Activated CD4-positive, alpha-beta T cell treated with anti-CD3 and anti-CD28 coated beads for 48 hours (primary cell): ENCODE measurements at places on chromosomes 11 and 22.

GRCh38 chr11:63814383-63814736, 1.1 kb downstream of the SPINDOC start:
- DNase-seq, result no peak

DNA sequence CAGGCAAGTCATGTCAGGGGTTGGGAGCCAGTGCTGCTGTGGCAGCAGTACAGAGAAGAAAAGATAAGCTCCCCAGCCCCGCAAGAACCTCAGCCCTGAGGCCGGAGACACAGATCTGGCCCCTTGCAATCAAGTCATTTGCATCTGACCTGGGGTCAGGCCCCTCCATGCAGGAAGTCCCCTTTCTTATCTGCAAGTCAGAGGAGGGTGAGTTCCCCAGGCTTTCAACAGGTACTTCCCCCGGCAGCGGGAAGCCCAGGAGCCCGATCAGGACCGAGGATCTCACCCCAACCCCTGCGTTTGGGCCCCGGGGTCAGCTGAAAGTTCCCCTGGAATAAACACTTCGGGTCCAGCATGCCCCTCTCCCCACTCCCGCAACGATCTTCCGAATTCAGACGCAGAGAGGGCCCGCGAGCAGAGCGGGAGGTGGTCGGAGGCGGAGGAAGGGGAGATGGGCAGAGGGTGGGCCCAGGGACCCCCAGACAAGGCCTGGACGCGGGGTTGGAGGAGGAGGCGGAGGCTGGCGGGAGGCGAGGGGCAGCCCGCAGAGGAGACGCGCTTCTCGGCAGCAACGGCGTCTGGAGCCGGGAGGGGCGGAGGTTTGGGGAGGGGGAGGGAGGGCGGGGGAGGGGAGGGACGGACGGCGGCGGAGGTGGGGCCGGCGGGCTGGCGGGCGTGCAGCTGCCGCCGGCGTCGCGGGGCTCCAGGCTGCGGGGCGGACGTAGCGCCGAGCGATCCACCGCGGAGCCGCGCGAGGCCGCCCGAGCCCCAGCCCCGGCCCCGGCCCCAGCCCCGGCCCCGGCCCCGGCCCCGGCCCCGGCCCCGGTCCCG, at the start of gene TSPAN18:
TSPAN18 (plus strand) TSS at position 680 of the 831 bp plus-strand sequence. CDS start 179,455 bp downstream, outside the sequence.
- DNase-seq, result peak; percentile 26

DNA sequence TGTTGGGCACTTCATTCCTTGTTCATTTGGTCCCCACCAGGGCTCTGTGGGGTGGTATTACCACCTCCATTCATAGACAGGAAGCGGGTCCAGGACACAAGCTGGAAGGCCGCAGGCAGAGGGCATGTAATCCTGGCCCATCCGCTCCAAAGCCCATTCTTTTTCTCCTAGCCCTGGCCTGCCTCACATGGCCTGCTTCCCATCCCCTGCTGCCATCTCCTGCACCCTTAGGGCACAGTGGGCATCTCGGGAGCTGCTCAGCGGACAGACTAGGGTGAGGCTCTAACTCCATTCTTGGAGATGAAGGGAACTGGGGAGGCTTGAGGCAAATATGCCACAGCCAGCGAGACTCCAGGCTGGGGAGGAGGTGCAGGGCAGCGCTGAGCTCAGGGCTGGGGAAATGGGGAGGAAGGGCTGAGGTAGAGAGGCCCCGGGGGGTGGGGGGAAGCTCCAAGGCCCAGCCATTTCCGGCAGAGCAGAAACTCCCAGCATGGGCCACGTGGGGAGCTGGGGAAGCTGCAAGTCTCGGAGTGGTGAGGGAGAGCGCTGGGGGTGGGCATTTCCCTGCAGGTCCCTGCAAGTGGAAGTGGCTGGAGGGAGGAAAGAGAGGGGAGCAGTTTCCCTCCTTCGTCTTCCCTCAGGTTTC, 14.3 kb upstream of the BCL9L start:
- DNase-seq, result peak; percentile 80

DNA sequence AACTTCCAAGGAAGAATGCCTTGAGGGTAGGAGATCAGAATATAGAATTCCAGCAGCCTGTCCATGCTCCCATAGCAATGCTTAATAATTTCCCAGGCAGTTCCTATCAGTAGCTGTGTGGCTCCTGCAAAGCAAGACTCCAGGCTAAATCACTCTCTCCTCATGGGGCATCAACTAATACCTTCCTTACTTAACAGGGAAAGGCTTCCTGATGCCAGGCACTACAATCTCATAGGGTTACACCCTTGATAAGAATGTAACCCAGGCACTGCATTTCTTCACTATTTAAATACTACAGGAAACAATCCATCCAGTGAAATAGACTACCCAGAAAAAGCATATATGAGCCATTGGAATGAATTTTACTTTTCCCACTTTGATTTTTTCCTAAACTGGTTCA, 615.0 kb upstream of the ARHGAP42 start:
- no peak for DNase-seq

GRCh38 chr22:44364751-44365130, 52.0 kb upstream of the SHISAL1 start:
- no peak for DNase-seq

GRCh38 chr11:76240161-76240540, 33.8 kb upstream of the WNT11 start:
- no peak for DNase-seq

- no peak for DNase-seq
Observed at GRCh38 chr11:11983427-11983826, 25.0 kb downstream of the DKK3 start.

- no peak for DNase-seq
Observed at GRCh38 chr22:37167981-37168647, 18.4 kb upstream of the IL2RB start.

DNA sequence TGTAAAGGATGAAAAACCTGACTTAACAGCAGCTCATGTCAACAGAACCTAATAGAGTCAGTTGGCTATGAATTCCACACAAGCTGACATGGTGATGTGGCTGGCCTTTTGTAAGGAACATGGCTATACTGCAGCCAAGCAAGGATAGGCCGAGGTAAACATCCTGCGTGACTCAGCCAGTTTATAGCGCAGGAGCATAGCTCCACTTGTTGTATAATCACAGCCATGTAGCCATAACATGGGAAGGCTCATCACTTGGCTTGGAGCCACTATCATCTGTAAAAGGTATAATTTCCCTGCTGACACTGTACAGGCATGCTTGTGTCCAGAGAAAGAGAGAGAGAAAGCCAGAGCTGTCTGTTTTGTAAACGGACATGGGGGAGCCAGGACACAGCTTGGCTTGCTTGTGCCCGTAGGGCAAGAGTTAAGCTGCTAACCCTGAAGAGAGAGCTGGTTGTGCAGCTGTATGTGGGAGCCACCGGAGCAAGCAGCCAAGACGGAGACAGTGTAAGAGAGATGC, 104.4 kb upstream of the PLET1 start:
- no peak for DNase-seq

DNA sequence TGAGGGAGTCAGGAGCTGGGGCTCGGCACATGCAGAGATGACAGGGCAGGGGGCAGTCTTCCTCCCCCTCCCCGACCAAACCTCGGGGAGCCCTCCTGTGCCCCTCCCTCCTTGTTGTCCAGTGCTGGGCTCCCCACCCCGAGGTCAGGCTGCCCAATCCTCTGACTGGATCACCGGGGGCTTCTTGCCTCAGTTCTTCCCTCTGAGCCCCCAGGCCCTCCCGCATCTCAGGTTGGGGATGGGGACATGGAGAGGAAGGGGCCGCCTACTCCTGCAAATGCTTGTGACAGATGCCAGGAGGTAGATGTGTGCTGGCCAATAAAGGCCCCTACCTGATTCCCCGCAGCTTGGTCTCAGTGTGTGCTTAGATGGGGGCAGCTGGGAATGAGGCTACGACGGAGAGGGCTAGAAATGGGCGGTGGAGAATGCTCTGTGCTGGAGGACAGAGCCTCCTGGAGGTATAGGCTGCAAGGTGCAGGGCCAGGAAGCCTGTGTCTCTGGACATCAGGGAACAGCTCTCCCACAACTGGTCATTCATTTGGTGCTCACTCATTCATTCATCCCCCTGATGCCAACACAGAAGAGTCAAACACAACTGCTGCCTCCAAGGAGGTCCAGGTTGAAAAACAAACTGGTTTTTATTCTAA, 8.4 kb downstream of the RHBDD3 start:
- no peak for DNase-seq

DNA sequence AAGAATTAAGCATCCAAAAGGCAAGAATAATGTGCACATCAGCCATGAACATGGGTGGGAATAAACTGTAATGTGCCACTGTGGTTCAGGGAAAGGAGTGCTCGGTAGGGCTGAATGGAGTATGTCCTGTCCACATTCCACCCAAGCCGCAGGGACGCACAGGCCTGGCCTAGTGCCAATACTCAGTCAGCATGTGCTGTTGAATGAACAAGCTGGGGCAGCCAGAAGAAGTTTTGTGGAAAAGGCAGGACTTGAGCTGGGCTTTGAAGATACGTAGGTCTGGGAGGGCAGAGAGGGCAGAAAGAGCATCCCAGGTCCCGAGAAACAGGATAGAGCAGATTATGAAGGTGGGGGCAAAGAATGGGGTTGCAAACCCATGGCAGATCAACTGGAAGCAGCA, 60.0 kb upstream of the PLET1 start:
- no peak for DNase-seq

DNA sequence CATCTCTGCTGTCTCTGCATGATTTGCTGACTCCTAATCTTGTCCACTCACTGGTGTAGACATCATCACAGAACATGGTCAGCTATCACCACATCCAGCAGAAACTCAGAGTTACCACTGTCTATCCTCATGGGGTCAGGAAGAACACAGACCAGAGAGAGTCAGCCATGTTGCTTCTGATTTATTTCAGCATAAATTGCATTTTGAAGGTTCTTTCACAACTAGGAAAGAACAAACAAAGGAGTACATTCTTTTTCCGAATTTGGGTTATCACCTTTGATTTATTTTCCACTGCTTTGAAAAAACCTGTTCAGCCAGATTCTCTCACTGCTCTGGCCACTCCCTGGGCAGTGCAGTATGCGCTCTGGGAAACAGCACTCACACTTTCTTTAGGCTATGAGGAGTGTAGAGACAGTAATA, 172.0 kb upstream of the MTMR2 start:
- no peak for DNase-seq

DNA sequence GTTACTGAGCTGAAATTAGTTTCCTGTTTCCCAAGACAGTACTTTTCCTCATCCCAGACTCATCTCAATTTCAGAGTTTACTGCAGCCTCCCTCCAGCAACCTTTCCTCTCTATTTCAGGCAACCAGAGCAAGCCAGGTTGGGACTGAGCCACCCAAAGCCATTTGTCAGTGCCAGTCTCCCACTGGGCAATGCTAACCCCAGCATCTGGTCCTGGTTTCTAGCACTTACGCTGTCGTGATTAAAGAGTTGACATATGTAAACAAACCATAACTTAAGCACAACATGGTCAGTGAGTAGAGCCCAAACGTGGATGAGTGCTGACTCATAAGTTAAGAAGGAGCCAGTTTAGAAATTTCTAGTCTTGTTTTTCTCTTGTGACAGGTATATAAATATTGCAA, 119.6 kb upstream of the BLID start:
- DNase-seq, result no peak

DNA sequence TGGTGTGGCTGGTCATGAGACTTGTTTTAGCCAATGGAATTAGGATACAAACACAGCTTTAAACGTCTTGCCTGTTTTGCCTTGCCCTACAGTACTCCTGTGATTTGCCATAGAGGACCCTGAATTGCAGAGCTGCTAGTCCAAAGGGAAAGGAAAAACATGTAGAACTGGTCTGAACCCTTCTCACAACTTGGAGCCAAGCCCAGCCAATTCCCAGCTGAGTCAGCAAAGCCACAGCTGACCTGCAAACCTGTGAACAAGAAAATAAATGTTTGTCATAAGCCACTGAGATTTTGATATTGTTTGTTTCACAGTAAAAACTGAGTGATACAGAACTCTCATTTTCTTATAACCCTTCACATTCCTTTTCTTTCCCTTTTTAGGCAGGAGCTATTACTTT, 360.5 kb upstream of the API5 start:
- no peak for DNase-seq

DNA sequence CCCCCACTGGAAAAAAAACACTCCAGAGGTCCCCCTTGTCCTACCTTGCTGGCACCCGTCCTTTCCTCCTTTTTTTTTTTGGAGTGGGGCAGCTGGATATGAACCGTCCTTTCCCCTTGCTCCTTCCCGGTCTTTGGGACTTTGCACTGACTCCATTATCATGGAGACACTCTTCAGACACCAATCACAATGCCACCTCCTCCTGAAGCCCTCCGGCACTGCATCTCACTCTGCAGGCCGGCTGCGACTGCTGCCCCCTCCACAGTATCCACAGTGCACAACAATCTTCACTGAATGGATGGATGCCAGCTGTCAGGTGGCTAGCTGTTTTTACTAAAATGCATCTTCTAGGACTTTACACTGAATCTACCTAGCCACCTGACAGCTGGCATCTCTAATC, 12.7 kb upstream of the RGL4 start:
- no peak for DNase-seq

- no peak for DNase-seq
Observed at GRCh38 chr22:48186146-48186790, 1423.8 kb downstream of the TBC1D22A start.

GRCh38 chr11:34259087-34259486, 98.7 kb downstream of the ABTB2 start:
- no peak for DNase-seq

DNA sequence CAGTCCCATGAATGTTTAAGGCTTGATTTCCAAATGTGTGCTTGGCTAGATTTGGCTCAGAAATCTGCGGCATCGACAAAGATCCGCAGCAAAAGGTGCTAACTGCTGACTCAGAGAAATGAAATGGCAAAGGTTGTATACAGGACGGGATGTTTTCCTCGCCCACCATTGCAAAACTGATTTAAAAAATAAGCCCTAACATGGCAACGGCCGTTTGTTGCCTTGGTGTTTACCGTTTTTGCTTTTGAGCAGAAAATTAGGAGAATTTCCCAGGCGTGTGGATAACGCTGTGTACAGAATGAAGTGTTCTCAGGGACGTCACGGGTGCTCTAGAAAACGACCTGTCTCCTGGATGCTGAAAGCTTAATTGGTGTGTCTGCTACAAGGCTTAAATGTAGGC, 70.2 kb downstream of the ARHGAP8 start:
- DNase-seq, result no peak

GRCh38 chr22:19941365-19942082, at the start of the genes COMT and TXNRD2:
Gene COMT (plus strand): TSS chr22:19941772. CDS start chr22:19962527, 20,755 bp downstream.
Gene TXNRD2 (minus strand): TSS chr22:19941818. CDS start chr22:19941803, 15 bp downstream.
- peak; percentile 82 for DNase-seq

DNA sequence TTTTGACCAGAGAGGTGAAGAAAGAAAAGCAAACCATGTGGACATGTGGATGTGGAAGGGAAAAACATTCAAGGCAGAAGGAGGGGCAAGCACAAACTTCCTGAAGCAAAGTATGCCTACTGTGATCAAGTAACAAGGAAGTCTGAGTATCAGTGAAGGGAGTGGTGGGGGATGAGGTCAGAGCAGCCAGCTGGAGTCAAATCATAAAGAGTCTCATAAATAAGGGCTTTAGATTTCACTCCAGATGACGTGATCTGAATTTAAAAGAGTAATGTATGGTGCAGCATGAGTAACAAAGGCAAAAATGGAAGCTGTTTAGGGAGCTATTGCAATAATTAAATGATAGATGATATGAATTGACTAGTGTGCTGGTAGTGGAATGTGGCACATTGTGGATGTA, 665.4 kb upstream of the CCDC90B start:
- no peak for DNase-seq

DNA sequence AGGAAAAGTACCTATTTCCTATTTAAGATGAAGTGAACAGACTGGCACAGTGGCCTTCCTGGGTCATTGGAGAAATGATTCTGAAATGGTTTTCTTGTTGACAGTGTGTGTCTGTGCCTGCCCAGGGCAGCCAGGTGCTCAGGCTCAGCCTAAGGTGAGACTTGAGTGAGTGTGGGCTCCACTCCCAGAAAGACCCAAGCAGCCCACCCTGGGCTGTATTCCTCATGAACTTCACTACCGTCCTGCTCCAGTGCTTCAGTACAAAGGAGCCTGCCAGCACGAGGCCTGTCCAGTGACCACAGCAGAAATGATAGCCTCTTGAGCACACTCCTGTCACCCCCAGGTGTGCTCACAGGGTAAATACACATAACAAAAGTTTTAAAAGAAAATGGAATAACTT, 49.5 kb downstream of the GAB4 start:
- no peak for DNase-seq
